ENCODE measurements at places on chromosomes 4 and X.

- no peak for DNase-seq
Observed at GRCh38 chrX:23235051-23235450, 99.6 kb upstream of the PTCHD1 start.

DNA sequence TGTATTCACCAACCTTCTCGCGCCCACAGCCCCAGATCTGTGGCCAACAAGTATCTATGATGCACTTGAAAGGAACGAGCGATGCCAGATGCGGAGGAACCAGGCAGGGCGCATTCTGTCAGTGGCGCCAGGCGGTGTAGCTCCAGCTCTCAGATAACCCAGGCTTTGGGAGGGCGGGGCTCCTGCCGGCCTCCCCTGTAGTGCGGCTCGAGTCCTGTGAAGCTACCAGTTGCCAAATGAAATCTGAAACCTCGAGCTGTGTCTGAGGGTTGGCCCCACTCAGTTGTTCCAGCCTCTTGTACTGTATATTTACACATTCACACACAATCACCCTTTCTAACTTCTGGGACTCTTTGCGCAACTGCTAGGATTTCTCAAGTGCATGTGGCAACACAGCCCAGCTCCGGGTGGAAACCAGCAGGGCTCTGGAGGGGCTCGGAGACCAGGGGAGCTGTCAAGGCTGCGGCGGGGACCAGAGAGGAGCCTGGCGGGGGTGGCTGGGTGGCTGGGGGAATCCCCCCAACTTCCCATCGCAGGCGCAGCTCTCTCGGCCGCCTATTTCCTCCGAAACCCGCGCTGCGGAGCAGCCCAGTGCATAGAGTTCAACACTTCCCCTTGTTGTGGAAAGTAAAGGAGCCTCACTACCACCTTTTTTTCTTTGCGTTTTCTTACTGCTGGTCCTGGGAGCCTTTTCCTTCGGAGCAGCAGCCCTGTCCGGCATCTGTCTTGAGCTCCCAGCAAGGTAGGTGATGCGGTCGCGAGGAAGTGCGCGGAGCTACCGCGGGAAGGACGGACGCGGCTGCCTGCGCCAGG, at the start of gene ARHGAP24:
Gene ARHGAP24 (plus strand): TSS at position 333 of the 813 bp plus-strand sequence.
- DNase-seq, result peak; percentile 83

GRCh38 chr4:128524311-128524710, 236.7 kb upstream of the PGRMC2 start:
- no peak for DNase-seq

- no peak for DNase-seq
Observed at GRCh38 chrX:125132274-125132673, 187.4 kb upstream of the TEX13C start.

DNA sequence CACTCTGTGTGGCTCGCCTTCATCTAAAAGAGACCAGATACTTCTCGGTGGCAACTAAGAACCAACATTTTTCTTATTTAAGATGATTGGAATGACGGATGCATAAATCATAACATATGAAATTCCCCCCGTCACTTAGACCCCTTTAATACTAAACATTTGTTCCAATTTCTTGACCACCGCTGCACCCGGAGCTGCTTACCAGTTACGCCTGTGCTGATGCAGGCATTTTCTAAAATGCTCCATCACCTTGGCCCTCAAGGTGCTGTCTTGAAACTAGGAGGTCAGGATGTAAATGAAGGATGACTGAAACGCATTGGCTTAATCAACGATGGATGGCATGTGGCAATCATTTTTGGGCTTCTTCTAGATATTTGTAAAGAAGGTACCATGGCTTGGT, 130.0 kb downstream of the CPZ start:
- no peak for DNase-seq

GRCh38 chrX:119008110-119008744, 33.8 kb downstream of the LONRF3 start:
- peak; percentile 7 for DNase-seq

DNA sequence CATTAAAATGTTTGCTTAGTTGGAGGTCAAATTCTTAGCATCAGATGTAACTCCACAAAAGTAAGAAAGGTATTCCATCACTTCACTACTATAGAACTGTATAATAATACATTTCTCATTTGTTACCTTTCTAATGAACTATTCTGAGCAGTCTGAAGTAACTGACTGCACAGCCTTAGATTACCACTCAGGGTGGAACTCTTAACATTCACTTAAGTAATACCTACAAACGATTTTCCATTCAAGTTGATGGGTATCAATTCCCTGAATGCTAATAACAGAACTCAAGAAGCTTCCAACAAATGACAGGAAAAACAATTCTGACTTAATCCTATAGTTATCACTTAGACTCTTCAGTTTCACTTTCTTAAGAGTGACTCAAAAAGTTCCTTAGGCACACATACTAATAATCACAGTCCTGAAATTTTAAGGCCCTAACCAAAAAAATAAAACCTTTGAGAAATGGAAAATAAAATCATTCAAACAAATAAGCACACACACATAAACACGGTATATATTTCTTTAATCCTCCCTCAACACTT, 20.9 kb downstream of the HNRNPD start:
- no peak for DNase-seq

- DNase-seq, result no peak
Observed at GRCh38 chr4:85767649-85768048, 292.7 kb downstream of the ARHGAP24 start.

- no peak for DNase-seq
Observed at GRCh38 chr4:176150356-176150682, 45.1 kb downstream of the SPATA4 start.

DNA sequence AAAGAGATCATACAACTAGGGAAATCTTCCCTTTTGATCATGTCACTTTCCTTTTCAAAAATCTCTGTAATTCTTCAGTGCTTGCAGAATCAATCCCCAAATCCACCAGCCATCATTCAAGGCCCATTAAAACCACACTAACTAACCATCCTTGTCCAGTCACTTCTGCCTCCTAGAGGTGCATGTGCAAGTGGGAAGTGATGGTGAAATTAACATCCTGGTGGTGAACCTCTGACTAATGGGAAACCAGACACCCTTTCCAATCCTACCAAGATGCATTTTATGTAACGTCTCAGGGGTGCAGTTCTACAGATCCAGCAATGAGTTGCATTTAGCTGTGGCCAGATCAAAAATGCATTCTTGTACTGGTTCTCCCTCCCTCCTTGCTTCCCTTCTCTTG, 341.8 kb downstream of the RAPGEF2 start:
- DNase-seq, result no peak

DNA sequence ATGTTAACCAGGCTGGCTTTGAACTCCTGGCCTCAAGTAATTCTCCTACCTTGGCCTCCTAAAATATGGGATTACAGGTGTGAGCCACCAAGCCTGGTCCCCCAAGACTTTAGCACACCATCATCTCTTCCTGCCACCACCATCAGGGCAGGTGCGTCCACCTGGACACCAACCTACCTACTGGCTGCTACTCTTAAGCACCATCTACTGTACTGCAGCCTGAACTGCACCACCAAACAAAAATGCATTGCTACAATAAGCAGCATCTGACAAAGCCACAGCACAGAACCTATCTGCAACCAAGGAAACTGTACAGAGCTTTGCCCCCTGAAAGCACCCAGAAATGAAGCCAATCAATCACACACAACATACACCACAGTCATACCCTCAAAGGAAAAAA, 139.7 kb downstream of the EFHC2 start:
- no peak for DNase-seq

Data from heart right ventricle (tissue), 16 donors.